ENCODE measurements at places on chromosomes 3 and 15.

DNA sequence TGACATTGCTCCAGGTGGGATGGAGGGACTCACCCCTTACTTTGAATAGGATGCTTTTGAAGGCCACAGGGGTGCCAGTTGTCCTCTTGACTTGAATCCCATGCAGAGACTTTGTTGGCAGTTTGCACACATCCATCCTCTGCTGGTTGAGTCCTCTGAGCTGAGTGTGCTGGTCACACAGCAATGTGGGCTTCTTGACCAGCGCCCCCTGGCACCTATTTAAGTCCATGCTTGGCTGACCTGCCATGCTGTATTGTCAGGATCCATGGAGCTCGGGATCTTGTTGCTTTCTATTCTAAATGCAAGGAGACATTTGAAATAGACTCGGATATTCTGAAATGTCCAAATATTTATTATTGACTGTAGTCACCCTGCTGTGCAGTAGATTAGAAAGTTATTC, 19.8 kb downstream of the RAB7A start:
- DNase-seq = no peak

DNA sequence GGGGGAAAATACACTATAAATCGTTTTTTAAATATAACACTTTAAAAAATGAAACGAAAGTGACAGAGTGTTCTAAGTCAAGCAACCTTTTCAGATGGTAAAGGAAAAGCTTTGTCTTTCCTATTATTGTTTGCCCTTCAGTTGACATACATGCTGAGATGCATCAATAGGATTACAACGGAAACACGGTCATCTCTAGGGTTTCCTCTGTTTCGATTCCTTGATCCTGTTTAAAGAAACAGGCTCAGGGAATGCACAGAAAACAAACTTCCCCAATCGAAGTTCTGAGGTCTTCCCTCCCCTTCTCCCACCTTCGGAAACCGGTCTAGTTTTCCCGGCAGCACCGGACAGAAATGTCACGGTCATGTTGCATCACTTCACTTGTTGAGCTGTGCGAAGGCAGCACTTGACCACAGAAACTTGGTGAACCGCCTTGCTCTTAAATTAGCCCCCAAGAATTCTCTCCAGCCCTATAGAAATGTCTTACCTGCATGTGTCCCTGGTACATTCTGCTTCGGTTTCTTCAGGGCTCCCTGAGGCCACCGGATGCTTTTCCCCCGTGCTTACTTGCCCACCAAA, 556 bp downstream of the PEX5L start:
- DNase-seq = no peak

DNA sequence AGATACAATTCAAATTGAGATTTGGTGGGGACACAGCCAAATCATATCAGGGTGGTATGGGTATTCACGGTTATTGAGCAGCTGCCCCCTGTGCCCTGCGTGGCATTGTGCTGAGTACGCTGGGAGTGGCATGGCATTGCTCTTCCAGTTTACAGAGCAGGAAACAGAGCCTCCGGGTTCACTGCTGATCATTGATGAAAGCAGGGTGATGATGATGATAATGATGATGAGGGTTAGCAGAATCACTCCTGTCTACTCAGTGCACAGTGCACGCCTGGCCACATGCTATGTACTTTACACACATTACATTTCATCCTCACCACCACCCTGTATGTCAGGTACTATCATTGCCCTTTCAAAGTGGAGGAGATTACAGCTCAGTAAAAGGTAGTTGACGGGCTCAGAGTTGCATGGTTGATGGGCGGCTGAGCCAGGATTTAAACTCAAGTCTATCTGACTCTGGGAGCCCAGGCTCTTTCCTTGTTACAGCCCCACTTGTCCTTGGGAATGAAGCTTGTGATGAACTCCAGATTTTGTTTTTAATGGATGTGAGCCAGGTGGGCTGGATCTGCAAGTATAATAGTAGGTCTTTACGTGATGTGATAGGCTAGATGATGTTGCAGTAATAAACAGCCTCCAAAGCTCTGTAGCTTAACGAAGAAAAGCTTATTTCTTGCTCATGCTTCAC, 87.6 kb upstream of the MYZAP start:
- no peak for DNase-seq

DNA sequence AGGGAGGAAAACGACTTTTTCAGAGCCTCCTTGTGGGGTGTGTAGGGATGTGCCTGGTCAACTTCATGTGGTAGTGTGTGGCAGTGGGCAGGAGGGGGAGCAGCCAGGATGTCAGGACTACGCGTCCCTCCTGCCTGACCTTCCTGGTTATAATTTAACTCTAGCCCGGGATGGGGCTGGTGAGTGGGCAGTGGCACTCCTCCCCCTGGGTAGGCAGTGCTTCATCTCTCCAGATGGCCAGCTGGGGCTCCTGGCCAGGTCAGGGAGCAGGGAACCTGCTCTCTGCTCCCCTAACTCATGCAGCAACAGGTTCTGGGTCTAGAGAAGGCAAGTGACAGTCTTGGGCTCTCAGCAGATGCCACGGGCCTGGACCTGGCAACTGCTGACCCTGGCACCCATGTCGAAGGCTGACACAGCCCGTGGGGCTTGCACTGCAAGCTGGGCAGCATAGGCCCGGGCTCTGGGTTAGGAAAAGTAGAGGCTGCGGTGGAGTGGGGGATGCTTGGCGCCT, 2.6 kb downstream of the ITIH4 start:
- DNase-seq = no peak

- no peak for DNase-seq
These were observed 216.4 kb upstream of the DPPA4 start for GRCh38 chr3:109553591-109554371.

DNA sequence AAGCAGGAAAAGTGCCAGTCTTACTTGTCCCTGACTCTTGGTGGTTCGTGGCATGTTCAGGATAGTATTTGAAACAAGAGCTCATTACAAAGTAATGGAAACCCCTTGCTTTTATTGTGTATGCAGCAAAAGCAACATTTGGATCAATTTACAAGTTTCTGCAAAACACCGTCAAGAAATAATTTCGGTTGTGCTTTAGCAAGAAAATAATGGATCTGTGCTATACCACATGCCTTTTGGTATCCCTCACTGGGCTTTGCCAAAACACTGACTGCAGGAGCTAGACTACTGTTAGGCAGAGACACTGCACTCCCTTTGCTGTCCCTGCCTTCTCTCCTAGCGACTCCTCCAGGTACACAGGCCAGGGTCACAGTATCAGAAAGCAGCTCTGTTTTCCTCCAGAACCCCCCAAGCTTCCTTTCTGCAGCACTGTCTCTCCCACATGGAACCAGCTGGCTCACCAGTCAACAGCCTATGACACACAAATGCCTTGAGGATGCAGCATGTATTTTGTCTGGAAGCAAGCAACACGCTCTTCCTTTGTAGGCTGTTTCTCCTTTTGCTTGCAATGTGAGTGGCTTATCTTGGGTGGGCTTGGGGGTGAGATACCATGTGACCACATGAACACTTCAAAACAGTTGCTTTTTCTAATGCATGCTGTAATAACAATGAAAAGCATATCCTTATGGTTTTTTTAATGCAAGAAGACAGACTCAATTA, 111.4 kb downstream of the PGPEP1L start:
- DNase-seq = no peak

GRCh38 chr15:89514186-89514585, 17.8 kb upstream of the RHCG start:
- DNase-seq = no peak

- DNase-seq = no peak
These were observed 365.8 kb downstream of the FOXP1 start for GRCh38 chr3:71217640-71218222.

GRCh38 chr15:25089577-25089976, 134.8 kb downstream of the SNRPN start:
- no peak for DNase-seq

- DNase-seq = no peak
These were observed 212.9 kb upstream of the LRRN1 start for GRCh38 chr3:3586336-3586735.

DNA sequence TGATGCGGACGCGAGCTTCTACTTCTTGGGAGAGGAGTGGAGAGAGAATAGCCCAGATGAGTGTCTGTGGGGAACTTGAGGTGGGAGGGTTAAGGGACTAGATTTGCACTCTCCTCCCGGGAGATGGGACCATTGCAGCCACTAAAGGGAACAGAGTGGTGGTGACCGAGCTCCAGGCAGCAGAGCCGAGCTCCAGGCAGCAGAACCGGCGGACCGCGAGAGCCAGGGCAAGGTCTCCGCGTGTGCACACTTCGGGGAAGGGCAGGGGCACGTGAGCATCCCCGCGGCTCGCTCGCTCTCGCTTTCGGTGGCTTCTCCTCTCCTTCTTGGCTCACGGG, 1.1 kb downstream of the IGDCC3 start:
- DNase-seq = no peak

DNA sequence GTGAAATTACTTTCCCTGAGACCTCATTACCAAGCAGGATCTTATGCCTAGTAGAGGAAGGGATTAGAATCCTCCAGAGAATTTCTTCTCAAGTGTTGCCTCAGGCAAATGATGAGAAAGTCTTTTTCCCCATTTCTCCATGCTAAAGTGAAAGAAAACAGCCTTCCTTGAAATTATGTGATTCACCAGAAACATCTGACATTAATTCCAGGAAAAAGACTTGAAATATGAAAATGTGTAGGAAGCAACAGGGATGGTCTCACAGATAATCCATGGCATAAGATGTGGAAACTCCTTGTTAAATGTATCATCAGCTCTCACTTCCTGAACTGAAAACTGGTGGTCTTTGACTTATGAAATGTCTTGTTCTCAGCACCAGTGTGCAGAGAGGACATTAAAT, 17.9 kb upstream of the ABI3BP start:
- no peak for DNase-seq

- DNase-seq = no peak
These were observed 69.1 kb downstream of the MAGEF1 start for GRCh38 chr3:184642631-184643285.

DNA sequence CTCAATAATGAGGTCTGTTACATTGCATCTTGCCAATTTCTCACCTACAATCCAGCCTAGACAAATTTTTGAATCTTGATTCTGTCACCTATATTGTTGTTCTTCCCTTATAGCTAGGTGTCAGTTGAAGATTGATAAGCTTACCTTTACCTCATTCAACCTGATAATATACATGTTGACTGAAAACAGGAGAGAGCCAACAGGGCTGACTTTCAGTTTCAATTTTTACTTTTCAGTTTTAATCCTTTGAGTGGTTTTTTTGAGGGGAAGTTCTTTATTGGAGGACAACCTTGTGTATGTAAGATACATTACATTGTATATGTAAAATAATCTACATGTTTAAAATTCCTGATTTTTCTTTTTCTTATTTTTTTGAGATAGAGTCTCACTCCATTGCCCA, 5.8 kb downstream of the ATP13A5 start:
- no peak for DNase-seq

DNA sequence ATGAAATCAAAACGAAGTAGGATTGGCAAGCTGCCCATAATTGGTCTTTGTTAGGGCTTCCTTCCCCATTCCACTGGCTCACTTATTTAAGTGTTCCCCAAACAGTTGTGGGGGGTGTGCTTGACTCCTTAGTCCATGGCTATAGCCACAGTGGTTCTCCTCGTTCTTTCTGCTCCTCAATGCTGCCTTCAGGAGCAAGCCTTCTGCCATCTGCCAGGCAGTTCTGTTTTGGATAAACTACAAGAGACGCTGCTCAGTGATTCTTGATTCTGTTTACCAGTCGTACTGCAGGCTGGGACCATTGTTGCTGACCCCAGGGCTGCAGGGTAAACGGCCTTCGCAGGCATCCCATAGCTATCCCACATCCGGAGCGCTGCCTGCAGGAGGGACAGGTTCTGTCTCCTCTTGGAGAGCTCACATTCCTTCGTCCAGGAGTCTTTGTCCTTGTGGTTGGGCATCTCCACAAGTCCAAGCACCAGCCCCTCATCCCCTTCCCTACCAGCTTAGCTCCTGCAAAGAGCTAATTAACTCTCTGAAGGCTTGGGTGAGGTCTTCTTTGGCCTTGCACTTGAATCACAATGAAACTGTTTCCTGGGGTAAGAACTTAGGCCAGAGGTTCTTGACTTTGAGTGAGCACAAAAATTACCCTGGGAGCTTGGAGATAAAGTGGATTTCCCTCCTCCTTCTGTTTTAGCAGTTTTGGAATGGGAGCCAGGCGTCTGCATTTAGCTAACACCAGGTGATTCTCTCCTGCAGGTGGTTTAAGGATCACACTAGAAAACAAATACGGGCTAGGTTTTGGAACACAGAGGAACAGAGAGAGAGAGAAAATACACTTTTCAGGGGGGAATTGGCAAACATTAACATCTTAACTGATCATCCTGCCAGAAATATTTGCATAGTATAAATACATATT, 114.9 kb downstream of the SV2B start:
- DNase-seq = no peak

- DNase-seq = no peak
These were observed 427.1 kb downstream of the SHQ1 start for GRCh38 chr3:72421126-72421525.

DNA sequence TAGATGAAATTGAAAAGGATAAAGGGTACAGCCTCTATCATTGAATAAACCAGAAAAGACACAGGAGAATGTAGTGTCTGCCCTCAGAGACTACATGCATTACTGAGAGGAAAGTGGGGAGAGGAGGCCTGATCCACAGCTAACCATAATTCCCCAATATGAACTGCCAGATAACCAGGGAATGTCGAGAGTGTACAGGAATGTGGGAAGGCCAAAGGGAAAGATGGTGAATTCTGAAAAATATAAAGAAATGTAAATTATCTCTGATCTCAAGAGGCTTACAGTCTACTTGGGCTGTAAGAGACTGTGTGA, 22.3 kb downstream of the MYO1E start:
- no peak for DNase-seq

GRCh38 chr15:50312636-50313035, 42.4 kb downstream of the GABPB1 start:
- DNase-seq = no peak

GRCh38 chr3:33886015-33886414, 87.6 kb downstream of the PDCD6IP start:
- no peak for DNase-seq

DNA sequence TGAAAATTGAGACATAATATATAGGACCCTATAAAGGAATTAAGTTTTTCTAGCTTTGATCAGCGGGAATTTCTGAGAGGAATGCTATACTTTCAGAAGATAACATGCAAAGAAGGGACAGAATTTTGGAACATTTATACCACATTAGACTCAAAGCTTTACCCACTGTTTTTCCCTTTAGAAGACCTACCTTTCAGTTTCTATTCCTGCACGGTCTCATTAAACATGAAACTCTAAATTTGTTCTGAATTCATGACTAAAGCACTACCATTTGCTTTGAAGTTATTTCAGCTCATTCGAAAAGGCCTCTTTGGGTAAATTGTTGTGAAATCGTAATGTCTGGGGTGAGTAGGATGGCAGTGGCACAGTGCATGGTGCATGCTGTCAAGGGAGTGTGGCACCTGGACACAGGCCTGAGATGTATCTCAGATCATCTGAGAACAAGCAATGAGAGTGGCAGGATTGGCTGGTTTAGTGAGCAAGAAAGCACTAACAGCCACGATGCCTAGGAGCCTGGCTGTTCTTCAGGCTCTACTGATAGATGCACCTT, 42.5 kb downstream of the CHCHD4 start:
- DNase-seq = no peak
